Esophagus squamous epithelium (tissue), 5 donors: ENCODE measurements at places on chromosomes 11 and 22.

GRCh38 chr11:58837707-58838388, 6.7 kb downstream of the GLYATL2 start:
- DNase-seq, result no peak

DNA sequence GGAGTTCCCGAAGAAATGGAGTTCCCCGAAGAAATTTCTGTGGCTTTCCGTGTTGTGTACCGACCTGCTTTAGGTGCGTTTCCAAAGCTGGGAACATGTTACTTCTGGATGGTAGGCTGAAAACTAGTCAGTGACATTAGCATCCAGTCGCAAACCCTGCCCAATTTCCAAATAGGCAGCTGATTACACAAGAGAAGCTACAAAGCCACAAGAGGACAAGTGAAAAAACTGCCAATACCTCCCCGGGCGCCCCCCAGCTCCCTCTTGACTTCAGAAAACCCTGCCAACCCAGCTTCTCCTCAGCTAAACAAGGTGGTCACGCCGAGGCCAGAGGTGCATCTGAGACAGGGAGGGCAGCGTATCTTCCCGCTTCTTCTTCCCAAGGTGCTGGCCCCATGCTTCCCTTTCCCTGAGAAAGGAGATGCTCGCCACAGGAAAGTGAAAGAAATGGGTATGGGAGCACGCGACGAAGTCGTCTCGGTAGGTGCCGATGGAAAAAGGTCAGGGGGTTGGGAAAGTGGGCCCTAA, 551 bp downstream of the AGBL2 start:
- DNase-seq, result no peak

DNA sequence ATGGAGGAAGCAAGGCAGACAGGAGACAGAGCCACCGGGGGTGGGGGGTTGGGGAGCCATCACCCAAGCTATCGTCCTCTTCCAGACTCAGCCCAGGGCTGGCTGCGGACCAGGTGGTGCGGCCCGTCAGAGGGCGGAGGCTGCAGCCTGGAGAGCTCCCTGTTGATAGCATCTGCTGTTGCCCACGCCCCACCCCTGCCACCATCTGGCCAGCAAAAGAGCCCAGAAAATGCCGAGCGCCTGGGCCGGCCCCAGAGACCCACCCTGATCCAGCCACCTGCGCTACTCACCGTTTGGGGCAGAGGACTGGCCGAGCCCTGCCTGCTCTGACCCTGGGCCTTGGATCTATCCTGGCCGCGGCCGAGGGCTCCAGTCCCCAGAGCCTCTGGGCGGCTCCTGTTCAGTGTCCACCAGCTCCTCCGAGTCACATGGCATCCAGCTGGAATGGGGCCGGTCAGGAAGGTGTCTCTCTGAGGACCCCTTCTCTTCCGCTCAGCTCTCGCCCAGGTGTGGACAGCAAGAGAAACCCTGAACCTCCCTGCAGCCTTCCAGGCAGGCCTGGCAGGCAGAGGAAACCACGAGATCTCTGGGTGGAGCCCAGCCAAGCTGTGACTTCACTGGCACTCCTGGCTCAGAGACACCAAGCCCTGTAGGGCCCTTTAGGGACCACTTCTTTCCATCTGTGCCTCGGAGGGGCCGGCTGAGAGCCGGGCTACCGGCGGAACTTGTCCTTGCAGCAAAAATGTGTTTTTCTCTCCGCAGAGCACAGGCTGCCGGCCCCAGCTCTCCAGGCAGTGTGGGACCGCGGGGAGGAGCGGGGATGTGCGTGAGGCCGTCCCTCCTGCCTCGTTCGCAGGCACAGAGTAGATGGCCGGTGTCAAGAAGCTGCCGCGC, at the start of gene MRGPRE:
TSS of gene MRGPRE (minus strand) at position 567 of the 894 bp plus-strand sequence. CDS start 3,618 bp downstream, outside the sequence.
- no peak for DNase-seq

- DNase-seq, result no peak
These were observed 280.5 kb downstream of the TBC1D22A start for GRCh38 chr22:47042861-47043496.

- DNase-seq, result no peak
These were observed 340.5 kb upstream of the ANO3 start for GRCh38 chr11:25991476-25991875.

DNA sequence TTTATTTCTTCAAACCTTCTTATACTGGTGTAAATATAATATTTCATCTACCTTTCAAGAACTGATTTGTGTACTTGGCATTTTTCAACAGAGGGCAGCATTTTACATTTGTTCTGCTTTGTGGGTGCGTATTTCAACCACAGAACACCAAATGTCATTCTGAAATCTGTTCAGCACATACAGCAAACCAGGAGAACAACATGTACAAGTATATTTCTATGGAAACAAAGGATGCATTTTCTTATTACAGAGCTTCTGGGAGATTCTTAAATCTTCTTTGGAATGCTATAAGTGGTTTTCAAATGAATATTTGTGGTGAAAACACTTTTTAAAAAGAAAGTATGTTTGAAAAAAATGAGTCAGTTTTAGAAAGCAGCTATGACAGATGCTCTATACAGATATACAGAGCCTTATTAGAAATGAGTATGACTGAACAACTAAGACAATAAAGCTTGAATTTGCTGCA, 946.0 kb downstream of the FAM181B start:
- DNase-seq, result no peak

DNA sequence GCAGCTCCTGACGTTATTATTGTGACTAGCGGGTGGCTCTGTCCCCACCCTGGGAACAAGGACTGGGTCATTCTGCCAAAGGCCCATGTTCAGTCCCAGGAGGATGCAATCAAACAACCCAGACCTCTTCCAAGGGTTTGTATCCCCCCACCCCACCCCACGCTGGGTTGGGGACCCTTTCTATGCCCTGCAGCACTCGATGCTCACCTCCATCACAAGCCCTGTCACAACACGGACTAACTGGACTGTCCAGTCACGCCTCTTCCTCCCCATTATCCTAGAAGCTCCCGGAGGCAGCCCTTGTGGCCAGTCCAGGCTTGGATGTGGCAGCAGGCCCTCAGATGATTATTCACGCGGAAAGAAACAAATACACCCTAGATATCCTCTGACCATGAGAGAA, 3.7 kb downstream of the SHANK2 start:
- DNase-seq, result no peak

- no peak for DNase-seq
These were observed 116.8 kb downstream of the MED15 start for GRCh38 chr22:20624161-20624616.

GRCh38 chr11:44191322-44192016, 96.0 kb downstream of the EXT2 start:
- no peak for DNase-seq

GRCh38 chr11:70026726-70027125, 51.4 kb upstream of the ANO1 start:
- DNase-seq, result no peak

GRCh38 chr11:94876645-94877442, 96.5 kb downstream of the CWC15 start:
- DNase-seq, result no peak

DNA sequence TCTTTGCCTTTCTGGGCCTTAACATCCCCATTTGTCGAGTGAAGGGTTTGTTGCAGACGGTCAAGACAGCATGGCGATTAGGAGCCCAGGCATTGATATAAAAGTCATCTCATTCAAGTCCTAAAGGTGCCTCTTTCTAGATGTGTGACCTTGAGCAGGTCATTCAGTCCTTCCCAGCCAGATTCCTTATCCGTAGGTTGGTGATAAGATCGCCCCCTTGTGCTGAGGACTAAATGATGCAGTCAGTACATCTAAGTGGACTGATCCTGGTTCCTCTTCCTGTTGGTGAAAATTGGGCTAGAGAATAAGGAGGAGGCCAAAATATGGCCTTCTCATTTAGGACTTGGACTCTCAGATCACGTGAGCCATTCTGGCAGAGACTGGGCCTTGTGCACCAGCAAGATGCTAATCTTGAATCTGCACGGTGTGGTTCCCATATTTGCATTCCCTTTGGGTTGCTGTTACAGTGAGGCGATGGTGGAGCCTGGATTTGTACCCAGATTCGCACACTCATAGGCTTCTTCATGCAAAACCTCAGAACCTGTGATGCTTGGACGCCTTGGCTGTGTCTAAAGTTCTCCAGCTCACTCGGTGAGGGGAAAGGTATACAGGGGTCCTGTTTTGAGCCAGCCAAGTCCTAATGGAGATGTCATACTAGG, 156.8 kb downstream of the MYO18B start:
- no peak for DNase-seq
